ENCODE measurements at places on chromosomes 13 and 19.

DNA sequence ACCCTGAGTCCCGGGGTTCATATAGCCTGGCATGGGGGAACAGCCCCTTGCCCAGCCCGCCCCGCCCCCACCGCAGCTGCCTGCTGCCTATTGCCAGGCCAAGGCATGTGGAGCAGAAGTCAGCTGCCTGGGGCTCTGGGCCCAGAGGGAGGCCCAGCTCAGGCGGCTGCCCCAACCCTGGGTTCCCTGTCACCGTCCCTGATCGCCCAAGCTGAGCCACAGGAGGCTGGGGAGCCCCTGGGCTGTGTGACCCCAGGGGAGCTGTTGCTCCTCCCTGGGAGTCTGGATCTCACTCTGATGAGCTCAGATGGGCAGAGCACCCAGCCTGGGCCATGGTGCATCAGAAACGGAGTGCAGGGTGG is 1.4 kb downstream of the PLIN4 start:
- DNase-seq, result no peak

GRCh38 chr19:5240011-5240410 is 100.6 kb downstream of the PTPRS start:
- DNase-seq, result no peak

GRCh38 chr13:49995625-49996101 is 1.2 kb upstream of the TRIM13 start:
- DNase-seq, result no peak

GRCh38 chr13:113748862-113749451 is 10.1 kb upstream of the TMEM255B start:
- no peak for DNase-seq

DNA sequence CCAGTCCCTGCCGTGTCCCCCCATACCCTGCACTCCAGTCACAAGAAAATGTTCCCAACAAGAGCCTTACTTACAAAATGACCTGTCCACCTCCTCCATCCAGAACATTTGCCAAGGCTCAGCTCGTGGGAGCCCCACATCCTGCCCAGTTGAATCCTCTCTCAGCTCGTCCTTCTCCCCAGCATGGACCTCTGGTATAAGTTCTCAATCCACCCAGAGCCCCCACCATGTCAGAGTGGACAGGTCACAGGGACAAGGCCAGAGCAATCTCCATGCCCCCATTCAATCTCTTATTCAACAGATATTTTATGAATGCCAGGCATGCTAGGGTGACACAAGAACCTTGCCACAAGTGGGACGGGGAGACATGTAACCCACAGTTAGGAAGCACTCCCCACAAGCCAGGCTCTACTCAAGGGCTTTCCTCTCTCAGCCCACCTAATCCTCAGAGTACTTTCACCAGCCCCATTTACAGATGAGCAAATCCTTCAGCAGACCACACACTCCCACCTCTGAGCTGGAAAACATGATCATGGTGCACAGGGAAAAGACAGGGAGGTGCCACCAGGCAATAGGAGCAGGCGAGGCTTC is 15.1 kb downstream of the DEDD2 start:
- no peak for DNase-seq

DNA sequence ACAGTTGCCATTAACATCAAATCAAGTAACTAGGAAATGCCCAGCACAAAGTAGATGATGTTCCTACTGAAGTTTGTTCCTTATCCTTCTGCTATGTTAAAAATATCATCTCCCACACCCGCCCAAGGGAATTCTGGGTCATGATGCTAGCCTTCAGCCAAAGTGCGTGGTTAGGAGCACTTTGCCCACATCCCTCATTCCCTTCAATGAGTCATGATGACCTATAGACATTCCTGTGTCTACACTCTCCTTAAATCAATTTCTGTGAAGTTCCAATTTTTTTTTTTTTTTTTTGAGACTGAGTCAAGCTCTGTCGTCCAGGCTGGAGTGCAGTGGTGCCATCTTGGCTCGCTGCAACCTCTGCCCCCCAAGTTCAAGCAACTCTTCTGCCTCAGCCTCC is 17.0 kb downstream of the RXFP2 start:
- DNase-seq, result no peak

GRCh38 chr13:73800011-73800410 is 334.2 kb downstream of the KLF12 start:
- no peak for DNase-seq

GRCh38 chr13:106047859-106048258 is 487.6 kb downstream of the EFNB2 start:
- DNase-seq, result no peak

DNA sequence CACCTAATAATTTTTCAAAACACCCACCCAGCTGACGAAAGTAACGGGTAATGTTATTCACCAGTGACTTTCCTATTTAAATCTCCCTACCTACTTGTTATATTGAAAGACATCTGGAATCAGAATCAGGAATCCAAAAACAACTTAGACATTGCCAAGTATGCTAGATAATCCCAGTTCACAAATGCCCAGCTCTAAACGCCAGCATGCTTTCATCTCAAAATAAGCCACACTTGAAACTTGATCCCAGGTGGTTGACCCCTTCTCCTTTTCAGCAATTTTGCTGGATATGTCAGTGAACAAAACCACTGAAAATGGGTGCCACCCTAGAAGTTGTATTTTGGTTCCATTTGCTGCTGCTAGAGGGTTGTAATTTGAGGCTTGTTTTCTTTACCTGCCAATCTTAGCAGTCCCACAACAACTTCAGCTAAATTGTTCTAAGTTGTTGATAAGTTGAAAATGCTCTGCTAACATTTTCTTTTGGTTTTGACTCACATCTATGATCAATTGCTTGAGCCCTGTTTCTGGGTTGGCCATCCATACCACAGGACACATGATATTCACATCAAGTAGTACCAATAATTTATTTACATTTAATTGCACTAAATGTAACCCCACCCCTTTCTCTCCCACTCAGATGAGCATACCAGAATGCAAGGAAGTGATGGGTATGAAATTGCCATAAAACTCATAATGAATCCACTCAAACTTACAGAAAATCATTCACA is 66.4 kb downstream of the DCT start:
- DNase-seq, result no peak

DNA sequence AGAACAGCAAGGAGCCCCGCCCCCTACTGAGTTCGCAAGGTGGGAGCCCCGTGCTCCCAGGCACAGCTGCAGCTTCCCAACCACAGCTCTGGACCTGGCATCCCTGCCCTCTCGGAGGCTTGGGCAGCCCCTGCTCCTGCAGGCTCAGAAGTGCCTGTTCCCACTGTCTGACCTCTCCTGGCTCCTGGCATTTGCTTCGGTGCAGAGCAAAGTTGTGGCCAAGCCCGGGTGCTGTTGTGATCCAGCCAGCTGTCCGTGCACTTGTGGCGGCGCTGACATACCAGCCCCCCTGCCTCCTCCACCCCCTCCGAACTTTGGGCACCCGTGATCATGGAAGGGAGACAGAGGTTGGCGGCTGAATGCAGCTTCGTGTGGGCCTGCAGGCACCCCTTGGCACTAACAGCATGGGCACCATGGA is 1386.8 kb downstream of the PCDH9 start:
- no peak for DNase-seq

GRCh38 chr13:50386541-50387050 is 371.4 kb downstream of the KCNRG start:
- no peak for DNase-seq

DNA sequence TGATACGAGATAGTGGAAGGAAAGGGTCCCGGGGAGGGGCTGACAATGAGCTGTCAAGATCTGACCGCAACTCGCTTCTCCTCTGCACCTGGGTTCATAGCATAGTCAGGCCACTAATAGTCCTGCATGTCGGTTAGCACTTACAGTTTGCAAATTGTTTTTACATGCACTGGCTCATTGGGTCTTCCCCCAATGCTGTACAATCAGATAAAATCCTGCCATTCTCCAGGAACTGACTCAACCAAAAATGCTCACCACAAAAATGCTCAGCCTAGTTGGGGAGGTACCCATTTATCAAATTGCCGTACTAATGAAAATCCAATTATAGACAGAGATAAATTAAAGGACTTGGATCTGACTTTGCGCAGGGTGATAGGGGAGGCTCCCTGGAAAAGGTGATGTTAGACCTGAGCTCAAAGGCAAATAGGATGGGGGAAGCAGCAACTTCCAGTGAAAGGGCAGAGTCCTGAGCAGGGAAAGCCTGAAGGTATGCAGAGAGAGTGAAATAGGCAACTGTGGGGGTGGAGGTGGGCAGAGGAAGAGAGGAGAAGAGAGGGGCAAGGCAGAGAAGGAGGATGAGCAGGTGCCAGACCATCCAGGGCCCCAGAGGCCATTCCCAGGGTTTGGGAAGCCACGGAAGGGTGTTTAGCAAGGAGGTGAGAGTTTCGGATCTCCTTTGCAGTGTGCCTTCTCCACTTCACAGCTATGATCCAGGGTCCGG is 326.1 kb upstream of the TSHZ3 start:
- no peak for DNase-seq

DNA sequence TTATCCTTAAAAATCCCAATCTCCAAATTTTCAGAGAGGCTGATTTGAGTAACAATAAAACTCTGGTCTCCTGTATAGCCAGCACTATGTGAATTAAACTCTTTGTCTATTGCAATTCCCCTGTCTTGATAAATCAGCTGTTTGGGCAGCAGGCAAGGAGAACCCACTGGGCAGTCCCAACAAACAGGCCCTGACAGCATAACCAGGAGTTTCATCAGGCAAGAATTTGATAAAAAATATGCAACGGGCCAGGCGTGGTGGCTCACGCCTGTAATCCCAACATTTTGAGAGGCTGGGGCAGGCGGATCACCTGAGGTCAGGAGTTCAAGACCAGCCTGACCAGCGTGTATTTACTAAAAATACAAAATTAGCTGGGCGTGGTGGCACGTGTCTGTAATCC is 42.1 kb downstream of the STK24 start:
- DNase-seq, result no peak

- no peak for DNase-seq
Measured at GRCh38 chr13:107576430-107576829, 638.9 kb downstream of the LIG4 start.

DNA sequence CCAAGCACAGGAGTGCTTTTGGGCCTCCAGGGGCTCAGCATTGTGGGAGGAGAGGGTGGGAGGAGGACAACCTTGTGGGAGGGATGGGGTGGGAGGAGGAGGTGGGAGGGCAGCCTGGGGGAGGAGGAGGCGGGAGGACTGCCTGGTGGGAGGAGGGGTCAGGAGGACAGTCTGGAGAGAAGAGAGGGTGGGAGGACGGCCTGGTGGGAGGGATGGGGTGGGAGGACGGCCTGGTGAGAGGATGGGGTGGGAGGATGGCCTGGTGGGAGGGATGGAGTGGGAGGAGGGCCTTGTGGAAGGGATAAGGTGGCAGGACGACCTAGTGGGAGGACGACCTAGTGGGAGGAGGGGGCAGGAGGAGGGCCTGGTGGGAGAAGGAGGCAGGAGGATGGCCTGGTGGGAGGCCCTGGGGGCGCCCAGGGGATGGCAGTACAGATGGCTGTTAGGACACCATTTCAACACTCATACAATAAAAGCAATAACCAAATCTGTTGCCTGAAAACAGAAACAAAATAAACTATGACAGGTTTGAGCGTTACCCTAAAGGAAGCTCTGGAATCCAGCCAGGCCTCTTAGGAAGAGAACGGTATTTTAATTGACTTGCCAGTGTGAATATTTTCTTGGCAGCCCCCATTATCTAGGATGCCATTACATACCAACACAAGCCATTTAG is 63.7 kb downstream of the CRYL1 start:
- no peak for DNase-seq

GRCh38 chr19:11018763-11019162 is 57.9 kb downstream of the SMARCA4 start:
- no peak for DNase-seq

DNA sequence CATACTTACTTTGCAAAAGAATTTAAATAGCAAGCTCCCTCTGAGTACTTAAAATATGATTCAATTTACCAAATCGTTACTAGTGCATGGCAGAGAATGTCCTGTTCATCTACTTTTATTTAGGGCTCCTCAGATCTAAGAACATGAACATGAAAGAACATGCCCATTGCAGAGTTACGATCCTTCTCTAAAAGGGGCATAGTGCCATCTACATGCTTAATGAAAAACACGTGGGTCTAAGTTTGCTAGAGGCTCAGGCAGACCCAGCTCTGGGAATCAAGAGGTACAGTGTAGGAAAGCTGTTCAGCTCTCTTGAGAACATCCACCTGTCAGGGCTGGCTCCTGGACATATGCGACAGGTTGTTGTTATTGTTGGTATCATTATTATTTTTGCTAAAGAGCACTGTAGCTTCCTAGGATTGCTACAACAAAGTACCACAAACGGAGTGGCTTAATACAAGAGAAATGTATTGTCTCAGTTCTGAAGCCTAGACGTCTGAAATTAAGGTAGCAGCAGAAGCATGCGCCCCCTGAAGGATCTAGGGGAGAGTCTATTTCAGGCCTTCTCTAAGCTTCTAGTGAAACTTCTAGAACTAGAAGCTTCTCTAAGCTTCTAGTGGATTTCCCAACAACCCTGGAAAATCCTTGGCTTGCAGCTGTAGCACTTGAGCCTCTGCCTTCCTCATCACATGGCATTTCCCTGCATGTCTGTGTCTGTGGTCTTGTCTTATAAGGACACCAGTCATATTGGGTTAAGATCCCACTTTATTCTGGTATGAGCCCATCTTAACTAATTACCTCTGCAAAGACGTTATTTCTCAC is 133.9 kb downstream of the DCT start:
- DNase-seq, result no peak

- DNase-seq, result peak; percentile 26
Measured at GRCh38 chr13:114149774-114150740, 17.6 kb upstream of the RASA3 start.

DNA sequence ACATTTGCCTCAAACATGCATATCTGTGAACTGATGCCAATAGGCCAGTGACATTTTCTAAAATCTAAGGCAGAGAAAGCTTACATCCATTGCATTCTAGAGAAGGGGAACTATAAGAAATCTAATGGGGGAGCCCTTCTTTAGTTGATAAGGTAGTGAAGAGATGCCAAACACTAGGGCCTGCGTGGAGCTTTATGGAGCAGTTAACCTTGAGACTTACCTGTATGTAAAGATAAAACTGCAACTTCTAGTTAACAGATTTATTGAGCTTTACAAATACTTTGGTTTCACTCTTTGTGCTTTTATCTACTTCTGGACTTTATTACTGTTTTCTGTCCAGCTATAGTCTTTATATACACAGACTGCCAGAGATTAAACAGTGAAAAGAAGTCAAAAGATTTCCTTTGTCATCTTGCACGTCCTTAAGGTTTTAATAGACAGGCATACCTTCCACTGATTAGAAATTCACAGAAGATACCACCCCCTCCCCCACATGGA is 457.6 kb downstream of the KLF12 start:
- DNase-seq, result no peak

GRCh38 chr19:39126312-39127187 is 964 bp downstream of the PAK4 start:
- DNase-seq, result no peak

DNA sequence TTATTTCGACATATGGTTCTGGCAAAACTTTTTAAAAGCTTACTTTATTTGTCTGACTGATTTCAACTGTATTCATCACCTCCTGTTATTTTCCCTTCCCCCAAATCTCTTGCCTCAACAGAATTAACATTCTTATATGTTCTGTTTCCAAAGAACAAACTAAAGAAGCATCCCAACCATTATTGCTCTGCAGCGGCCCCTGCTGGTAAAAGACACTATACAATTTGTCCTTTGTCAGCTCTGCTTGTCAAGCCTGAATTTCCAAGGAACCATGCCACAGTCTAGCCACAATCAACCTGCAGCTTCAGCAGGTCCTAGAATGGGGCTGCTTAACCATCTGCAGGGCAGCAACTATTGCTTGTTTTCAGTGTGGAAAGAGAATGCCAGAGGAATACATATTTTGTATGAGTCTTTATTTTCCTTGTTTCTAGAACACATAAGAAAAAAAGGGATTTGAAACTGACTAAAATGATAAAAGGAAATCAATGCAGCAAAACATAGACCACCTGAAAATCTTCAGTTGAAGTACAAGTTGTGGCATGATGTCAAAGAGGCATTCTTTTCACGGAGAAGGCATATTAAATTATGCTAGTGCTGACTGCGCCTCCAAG is 845.3 kb downstream of the DIAPH3 start:
- DNase-seq, result peak; percentile 59

Measured in activated naive CD8-positive, alpha-beta T cell treated with anti-CD3 and anti-CD28 coated beads, Interleukin-2, amount 10 ng/mL, durations not matched to agents 7 days and 5 days (primary cell).